ENCODE measurements at places on chromosomes 6 and 20. TPM values are rescaled to one million over a fixed set of nuclear protein-coding genes. Genes with fewer than 3 reads are reported as not detected.

SLPI gene
- 55.1 TPM for total RNA-seq

SUMO4 gene
- 1.8 TPM for total RNA-seq

SIRPD gene
- total RNA-seq = 0.37 TPM

GRIK2 gene
- total RNA-seq = 0.61 TPM

PGC gene
- total RNA-seq = not detected

TSPO2 gene
- total RNA-seq = not detected

VWA7 gene
- 9.6 TPM for total RNA-seq

ATP6V1G2 gene
- total RNA-seq = 1.8 TPM

LHFPL5 gene
- 1.7 TPM for total RNA-seq

DNA sequence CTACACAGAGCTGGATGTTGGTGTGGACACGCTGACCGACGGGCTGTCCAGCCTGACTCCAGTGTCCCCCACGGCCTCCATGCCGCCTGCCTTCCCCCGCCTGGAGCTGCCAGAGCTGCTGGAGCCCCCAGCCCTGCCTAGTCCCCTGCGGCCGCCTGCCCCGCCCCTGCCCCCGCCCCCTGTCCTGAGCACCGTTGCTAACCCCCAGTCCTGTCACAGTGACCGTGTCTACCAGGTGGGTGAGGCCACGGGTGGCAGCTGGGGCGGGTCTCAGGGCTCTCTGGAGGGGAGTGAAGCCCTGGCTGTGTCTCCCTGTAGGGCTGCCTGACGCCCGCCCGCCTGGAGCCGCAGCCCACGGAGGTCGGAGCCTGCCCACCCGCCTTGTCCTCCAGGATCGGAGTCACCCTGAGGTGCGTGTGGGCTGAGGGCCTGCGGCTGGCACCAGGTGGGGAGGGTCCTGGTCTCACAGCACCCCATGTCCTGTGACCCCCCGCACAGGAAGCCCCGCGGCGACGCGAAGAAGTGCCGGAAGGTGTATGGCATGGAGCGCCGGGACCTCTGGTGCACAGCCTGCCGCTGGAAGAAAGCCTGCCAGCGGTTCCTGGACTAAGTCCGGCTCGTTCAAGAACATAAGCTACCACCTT, 2.9 kb downstream of the SLC2A4RG start:
- DNase-seq = no peak

DNA sequence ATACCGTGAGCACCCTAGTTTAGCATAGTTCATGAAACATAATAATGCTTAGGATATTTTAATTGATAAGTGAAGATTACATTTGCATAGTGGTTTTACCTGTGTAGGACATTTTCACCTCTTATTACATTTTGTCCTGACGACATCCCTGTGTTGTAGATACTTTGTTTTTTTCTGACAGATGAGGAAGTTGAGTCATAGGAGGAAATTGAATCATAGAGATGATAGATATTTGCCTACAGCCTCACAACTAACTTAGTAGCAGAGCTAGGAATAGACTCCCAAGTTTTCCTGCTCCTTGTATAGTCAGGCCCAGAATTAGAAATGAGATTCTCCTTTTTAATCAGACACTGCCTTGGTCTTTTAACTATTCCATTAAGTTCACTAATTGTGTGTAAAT, 100.5 kb upstream of the SUPT3H start:
- DNase-seq = peak; percentile 83

DNA sequence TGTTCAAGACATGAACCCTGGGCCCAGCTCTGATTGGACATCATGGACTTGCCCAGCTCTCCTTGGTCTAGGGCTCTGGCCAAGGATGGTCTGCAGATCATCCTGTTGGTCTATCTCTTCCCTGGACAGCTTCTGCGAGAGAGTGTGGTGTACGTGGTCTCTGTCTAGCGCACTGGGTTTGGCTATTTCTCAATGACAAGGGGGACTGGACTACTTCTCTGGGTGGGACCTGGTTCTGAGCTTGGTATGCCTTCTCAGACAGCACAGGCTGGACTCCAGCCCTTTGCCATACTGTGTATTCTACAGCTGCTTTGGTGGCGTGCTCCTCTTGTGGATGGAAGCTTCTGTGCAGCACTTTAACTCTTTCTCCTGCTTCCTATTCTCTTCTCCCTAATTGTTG, 8.5 kb upstream of the RAET1E start:
- no peak for DNase-seq

- DNase-seq = peak; percentile 27
These were observed 1.3 kb downstream of the VEGFA start for GRCh38 chr6:43771210-43771857.

DNA sequence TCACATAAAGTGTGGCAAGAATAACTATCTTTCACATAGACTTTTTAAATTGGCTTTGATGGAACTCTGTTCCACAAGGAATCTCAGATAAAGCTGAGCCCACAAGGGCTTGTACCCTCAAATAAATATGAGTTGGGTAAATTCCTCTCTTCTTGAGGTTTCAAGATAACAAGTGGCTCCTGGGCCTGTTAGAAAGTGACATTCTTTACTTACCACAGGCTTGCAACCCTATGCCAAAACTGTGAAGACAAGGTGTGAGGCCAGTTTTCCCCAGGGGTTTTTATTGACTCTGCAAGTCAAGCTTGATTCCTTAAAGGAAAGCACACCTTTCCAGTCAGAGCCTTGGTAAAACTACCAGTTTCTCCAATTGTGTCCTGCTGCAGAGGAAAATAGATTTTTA, 664.8 kb upstream of the GJE1 start:
- peak; percentile 28 for DNase-seq

- DNase-seq = no peak
These were observed 16.0 kb upstream of the SLC22A7 start for GRCh38 chr6:43282060-43282459.

- DNase-seq = no peak
These were observed 152.9 kb downstream of the AKAP7 start for GRCh38 chr6:131288214-131288613.

DNA sequence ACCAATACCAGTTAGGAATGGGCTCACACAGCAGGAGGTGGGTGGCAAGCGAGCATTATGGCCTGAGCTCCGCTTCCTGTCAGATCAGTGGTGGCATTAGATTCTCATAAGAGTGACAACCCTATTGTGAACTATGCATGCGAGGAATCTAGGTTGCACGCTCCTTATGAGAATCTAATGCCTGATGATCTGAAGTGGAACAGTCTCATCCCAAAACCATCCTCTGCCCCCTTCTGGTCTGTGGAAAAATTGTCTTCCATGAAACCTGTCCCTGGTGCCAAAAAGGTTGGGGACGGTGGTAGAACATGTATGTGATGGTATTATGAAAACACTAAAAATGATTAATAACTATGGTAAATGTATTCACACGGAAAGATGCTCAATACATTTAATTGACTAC, 99.7 kb upstream of the HIVEP1 start:
- DNase-seq = no peak

- DNase-seq = no peak
These were observed 31.6 kb downstream of the CD83 start for GRCh38 chr6:14149053-14149738.

- no peak for DNase-seq
These were observed 309.3 kb upstream of the SUPT3H start for GRCh38 chr6:45686841-45687569.

GRCh38 chr6:14671937-14672336, 554.4 kb downstream of the CD83 start:
- DNase-seq = no peak

- DNase-seq = peak; percentile 62
These were observed 155.2 kb upstream of the PTPN1 start for GRCh38 chr20:50354721-50355589.

DNA sequence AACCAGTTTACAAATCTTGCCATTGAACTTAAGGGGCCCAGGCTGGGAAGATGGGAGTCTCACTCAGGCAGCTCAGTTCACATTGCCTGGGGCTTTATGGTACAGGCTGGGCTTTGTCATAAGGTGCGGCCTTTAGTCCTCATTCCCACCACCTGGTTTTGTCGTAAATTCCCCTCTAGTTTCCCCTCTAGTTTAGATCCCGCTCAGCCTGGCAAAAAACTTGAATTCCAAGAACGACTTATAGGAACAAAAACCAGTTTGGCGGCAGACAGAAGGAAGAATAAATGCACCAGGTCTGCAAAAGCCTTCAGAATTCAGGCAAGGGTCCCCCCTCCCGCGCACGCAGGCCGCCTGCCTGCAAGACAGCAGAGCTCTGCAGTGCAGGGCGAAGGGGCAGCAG, 4.1 kb downstream of the BMP7 start:
- no peak for DNase-seq

DNA sequence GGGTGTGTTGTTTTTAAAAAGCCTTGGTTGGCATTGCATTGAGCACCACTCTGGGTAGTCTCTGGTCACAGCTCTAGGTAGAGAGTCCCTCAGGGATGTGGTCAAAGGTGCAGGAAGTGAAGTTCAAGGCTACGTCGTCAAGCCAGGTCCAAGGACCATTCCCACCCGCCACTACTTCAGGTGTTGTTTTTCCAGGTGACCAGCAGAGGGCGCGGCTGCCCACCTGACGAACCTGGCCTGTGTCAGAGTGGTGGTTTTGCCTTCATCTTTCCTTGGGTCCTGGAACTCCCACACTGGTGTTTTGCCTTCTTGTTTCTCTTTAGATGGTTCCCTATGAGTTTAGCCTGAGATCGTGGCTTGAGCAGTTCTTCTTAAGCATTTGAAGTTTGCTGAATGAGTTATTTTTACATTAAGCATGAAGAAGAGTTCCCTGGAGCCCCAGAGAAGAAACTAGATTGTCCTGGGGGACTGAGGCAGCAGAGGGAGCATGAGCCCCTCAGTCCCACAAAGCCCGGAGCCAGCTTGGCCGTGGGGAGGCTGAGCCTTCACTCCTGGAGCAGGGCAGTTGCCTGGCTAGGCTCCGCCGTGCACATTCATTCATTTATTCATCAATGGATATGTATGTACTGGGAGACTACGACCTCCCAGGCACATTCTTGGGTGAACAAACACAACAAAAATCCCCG, 5.6 kb upstream of the PHACTR3 start:
- DNase-seq = no peak

DNA sequence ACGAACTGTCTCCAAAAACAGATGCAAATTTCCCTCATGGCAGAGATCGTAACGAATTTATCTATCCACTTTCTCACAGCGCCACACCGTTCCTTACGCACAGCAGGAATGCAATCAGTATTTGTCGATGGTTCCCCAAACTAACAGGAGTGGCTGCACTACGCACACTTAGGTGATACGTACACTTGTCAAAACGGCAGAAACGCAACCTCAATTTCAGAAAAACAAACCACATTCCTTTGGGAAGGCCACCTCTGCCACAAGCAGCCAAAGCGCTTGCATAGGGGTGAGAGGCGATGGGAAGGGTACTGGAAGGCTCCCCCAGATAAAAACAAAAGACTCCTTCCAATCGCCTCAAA, 638 bp downstream of the MDN1 start:
- no peak for DNase-seq
